ENCODE measurements at places on chromosomes 7 and 10.
A peak's percentile ranks its signal among the peaks of the same experiment; 100 is the strongest.

DNA sequence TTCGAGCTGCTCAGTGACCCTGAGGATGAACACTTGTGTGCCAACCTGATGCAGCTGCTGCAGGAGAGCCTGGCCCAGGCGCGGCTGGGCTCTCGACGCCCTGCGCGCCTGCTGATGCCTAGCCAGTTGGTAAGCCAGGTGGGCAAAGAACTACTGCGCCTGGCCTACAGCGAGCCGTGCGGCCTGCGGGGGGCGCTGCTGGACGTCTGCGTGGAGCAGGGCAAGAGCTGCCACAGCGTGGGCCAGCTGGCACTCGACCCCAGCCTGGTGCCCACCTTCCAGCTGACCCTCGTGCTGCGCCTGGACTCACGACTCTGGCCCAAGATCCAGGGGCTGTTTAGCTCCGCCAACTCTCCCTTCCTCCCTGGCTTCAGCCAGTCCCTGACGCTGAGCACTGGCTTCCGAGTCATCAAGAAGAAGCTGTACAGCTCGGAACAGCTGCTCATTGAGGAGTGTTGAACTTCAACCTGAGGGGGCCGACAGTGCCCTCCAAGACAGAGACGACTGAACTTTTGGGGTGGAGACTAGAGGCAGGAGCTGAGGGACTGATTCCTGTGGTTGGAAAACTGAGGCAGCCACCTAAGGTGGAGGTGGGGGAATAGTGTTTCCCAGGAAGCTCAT, 1.1 kb downstream of the DDIT4 start:
- no peak for DNase-seq

- no peak for DNase-seq
Observed at GRCh38 chr7:51757960-51758359, 441.4 kb upstream of the COBL start.

GRCh38 chr10:50404021-50404773, 152.9 kb upstream of the ASAH2 start:
- DNase-seq, result no peak

DNA sequence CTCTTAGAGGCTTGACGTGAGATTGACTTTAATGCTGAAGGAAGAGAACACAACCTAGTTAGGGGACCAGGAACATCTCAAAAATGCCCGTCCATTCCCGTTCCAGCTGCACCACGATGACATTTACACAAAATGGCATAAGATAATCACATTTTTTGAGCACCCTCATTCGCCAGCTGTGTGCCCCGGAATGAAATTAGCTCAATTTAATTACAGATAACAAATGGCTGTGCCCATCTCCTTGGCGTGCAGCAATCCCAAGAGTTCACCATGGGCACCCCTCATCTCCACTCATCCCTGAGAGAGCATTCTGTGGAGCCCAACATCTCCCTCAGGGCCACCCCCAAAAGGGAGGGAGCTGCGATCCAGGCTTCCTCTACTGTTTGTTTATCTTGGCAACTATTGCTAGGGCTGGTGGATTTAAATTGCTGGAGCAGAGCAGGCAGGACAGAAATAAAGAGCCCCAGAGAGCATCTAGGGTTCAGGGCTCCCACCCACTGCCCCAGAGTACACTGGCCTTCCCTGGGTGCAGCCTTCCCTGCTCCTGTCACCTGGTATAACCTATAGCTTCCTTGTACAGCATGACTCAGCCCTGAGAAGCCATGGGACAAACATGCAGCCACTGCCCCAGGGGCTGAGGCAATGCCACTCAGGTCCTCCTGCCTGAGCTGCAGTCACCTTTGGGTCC, 263.5 kb downstream of the ZEB1 start:
- DNase-seq, result no peak

DNA sequence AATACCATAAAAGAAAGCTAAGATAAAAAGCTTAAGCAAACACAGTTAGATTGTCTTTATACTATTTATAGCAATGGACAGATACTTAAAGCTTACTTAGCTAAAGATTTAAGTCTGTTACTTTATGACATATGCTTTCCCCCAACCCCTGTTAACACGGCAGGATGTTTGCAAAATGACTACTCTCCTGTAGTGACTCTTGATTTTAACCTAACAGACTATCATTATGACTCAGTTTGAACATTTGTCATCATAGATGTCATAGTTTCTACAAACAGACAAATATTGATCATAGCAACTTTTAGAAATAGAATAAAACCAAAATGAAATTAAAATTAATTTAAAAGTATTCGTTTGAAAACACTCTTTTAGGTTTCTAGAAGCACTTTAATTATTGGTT, 7.8 kb upstream of the COMMD3 start:
- DNase-seq, result no peak

DNA sequence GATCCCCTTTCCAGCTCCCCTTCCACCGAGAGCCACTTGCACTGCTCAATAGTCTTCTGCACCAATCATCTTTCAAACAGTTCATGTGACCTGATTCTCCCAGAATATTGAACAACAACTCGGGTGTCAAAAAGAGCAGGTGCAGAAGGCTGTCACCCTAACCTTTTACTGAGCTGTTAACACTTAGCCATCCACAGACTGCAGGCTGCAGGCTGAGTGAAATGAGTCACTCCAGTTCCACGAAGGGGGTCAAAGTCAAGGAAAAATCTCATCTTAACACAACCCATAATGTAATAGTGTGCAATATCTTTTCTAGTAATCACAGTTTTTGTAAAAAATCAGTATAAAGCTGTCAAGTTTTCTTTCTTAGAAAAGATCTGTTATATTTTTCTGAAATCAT, 63.1 kb downstream of the MTPAP start:
- DNase-seq, result no peak

DNA sequence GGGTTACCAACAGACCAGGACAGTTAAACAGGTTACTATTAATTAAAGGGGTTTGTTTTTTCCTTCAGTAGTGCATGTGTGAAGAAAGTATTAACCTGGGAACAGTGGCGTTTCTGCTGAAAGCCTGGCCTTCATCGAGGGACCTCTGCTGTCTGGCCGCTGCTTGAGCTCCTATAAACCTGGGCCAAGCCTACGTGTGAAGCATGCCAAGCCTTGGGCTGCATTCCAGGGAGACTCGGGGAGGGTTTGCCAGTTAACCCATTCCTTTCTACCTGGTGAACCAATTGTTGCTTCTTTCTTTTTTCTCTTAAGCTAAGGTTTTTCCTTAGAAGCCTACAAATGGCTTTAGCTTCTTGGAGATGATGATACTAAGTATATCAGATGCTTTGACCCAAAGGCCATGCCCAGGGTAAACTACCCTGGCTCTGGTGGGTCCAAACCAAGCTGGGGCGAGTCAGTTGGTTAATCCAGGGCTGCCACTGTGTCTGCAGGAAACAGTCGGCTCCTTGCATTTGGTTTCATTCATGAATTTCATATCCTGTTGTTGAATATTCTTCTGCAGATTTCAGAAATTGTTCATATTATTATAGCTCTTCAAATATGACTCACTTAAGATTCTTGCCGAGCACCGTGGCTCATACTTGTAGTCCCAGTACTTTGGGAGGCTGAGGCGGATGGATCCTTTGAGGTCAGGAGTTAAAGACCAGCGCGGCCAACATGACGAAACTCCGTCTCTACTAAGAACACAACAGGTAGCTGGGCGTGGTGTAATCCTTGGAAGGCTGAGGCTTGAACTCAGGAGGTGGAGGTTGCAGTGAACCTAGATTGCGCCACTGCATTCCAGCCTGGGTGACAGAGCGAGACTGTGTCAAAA, 23.8 kb downstream of the PFKP start:
- DNase-seq, result no peak

DNA sequence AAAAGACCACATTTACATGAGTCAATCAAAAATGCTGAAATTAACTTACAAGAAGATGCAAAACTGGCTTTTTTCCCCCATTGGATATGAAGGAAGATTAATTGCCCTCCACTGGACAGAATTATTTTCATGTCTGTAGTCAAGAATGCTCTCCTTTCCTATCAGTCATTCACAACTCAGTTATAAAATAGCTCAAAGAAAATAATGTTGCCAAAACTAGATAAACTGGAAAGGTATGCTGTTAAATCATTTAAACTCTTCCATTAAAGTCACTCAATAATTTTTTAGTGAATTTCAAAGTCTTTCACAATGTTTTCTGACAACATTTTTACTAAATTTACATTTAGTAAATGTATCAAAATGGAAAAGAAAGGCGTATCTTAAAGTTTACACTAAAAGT, 384.5 kb downstream of the HGF start:
- no peak for DNase-seq

GRCh38 chr7:147937428-147937827, 653.1 kb upstream of the C7orf33 start:
- DNase-seq, result no peak

DNA sequence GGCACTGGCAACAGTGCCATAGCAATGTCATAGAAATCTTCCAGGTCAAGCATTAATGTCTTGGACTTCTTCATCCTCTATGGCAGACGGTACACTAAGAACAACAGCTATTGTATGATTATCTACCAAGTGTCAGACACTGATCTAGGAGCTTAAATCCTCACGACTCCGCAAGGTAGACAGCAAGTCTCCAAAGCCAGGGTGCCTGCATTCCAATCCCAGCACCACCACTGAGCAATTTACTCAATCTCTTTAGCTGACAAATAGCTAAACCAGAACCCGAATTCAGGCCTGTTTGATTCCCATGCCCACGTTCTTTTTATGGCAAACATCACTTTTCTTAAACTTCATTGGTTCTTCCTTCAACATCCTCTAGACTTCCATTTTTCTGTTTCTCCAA, 31.8 kb downstream of the DNMBP start:
- DNase-seq, result no peak

- DNase-seq, result no peak
Observed at GRCh38 chr10:121702351-121703320, 104.4 kb upstream of the FGFR2 start.

DNA sequence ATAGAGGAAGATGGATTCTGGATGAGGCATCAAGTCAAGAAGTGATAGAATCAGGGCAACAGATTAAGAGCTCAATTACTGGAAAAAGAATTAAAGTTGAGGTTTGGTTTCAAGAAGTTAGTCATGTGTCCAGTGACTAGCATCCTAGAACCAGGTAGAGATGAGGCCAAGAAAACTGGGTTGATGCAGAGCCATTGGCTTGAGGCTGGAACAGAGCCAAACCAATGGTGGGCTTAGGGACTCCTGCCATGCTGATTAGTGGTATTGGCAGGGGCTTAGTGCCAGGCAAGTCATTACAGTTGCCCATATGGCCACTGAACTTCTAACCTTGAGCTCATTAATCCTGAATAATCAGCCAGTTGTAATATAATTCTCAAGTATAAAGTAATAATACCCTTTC, 18.5 kb downstream of the ZNF277 start:
- DNase-seq, result no peak

- no peak for DNase-seq
Observed at GRCh38 chr7:129909669-129910068, 43.1 kb downstream of the UBE2H start.

DNA sequence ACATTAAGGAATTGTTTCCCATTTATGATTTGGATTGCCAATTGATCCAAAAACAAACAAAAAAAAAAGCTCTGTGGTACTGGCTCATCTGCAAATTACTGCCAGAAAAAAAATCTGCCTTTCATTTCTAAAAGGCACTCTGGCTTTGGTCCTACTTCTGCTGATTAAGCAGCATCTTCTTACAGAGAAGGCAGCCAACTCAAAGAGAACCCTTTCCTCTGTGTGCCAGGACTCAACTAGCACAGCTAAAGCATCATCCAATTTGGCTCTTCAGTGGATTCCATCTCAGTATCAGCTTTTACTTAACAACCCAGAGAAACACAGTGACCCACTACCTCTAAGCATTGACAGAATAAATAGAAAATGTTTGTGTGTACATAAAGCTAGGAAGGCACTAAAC, 80.6 kb downstream of the GSAP start:
- no peak for DNase-seq

- DNase-seq, result peak; percentile 12
Observed at GRCh38 chr10:67837541-67838314, at the start of gene DNAJC12. Gene DNAJC12, minus strand, starts transcription at chr10:67838188. Its CDS starts 177 bp downstream, at chr10:67838011.

- no peak for DNase-seq
Observed at GRCh38 chr7:158323741-158324396, 263.8 kb downstream of the PTPRN2 start.

DNA sequence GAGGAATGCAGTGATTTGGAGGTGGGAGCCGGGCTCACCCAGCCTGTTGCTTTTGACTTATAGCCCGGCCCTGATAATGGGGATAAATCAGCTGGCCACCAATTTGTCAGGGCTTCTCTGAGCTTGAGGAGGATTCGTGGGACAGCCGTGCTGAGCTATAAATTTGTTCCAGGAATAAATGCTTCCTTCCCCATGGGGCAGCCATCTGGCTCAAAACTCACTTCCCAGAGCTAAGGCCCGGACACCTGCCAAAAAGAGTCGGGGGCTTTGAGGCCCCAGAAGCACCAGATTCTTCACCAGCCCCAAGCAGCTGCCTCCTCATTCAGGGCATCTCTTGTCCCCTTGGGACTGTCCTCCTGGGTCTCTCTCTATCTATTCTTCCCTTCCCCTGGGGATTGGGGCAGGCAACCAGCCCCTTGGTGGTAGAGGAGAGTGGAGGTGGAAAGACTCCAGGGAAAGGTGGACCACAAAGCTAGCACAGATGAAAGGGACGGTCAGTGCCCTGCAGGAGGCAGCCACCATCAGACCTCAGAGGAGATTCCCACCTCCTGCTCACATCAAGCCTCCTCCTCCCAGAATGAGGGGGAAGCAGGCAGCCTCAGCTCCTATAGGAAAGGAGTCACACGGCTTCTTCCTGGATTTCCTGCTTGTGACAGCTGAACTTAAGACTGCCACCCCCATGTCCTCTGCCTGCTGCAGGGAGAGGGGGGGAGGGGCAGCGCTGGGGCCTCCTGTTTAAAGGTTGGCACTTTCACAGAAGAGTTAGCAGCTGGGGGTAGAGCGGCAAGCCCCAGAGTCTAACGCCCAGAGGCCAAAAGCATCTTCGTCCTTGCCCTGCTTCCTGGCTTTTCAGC, 44.2 kb upstream of the LRRC4 start:
- DNase-seq, result no peak

DNA sequence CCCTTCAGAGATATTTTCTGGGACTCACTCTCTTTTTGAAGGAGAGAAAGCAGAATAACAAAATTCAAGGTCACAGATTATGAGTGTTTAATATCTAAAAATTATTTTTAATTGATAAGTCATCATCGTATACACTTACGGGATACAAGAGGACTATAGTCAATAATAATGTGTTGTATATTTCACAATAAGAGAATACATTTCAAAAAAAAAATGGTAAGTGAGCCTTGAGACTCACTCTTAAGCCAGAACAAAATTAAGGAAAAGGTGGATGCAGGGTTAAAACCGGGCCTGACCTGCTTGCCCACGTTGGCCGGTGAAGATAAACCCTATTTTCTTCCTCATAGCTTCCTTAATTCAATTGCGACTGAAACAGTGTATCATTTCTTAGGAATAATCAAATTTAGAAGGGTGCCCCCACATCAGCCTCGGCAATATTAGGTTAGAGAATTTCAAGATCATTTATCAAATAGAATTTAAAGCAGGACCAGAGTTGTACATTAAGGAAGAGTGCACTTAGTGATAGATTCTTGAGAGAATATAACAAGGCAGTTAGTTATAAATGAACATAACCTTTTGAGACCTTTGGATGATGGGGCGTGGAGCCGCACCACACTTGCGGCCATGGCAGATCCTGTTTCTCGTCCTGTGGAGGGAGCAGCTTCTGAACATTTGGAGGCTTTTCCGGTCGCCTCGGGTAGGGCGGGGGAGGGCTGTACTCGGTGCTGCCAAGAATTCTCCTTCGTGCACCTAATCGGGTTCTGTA, 321.8 kb downstream of the PAXIP1 start:
- DNase-seq, result no peak

Data from HuH-7.5 (cell line).